ENCODE measurements at places on chromosomes 5 and 9. TPM values are rescaled to one million over a fixed set of nuclear protein-coding genes. Genes with fewer than 3 reads are reported as not detected.

The RXFP3 gene
- total RNA-seq: not detected

The MAN2A1 gene
- total RNA-seq: 124 TPM

The FOXI1 gene
- total RNA-seq: not detected

The RANBP17 gene
- 18.2 TPM for total RNA-seq

The TRIM7 gene
- total RNA-seq: 0.69 TPM

The AFAP1L1 gene
- total RNA-seq: 3.4 TPM

The ADAMTS16 gene
- total RNA-seq: 3.9 TPM

The FAM78A gene
- 0.74 TPM for total RNA-seq

The HTR4 gene
- not detected for total RNA-seq

The SPATA31A3 gene
- total RNA-seq: not detected

The PCDHGA9 gene
- 4.5 TPM for total RNA-seq

The HAPLN1 gene
- 24.8 TPM for total RNA-seq

The TAF11L5 gene
- total RNA-seq: not detected

The HCN1 gene
- total RNA-seq: not detected

The SLC6A3 gene
- total RNA-seq: not detected

The EPB41L4A gene
- total RNA-seq: 3.2 TPM

The CDX1 gene
- not detected for total RNA-seq

The RXRA gene
- total RNA-seq: 12.4 TPM

The ORM1 gene
- not detected for total RNA-seq

The XRCC4 gene
- 73.0 TPM for total RNA-seq

The DNAI1 gene
- not detected for total RNA-seq

The GTF3C5 gene
- total RNA-seq: 30.1 TPM

The EPB41L4B gene
- total RNA-seq: not detected

The STK32A gene
- total RNA-seq: 3.0 TPM

The PTPRD gene
- total RNA-seq: 34.7 TPM

The WNT8A gene
- not detected for total RNA-seq

The CENPH gene
- 3.6 TPM for total RNA-seq

The KLHL9 gene
- total RNA-seq: 38.0 TPM

The SLC45A2 gene
- total RNA-seq: not detected

The COL15A1 gene
- 49.9 TPM for total RNA-seq

The WDR38 gene
- total RNA-seq: not detected

The FAM120A gene
- total RNA-seq: 87.3 TPM

The ACTBL2 gene
- 0.89 TPM for total RNA-seq

The NIPSNAP3A gene
- total RNA-seq: 42.2 TPM

The GPR150 gene
- total RNA-seq: under 0.01 TPM

The STPG3 gene
- total RNA-seq: not detected

The TEX48 gene
- not detected for total RNA-seq

The MARCOL gene
- not detected for total RNA-seq

The MEGF10 gene
- total RNA-seq: 0.14 TPM

The SPATA31E1 gene
- total RNA-seq: not detected

The PDE6A gene
- not detected for total RNA-seq

The FGF1 gene
- 3.3 TPM for total RNA-seq

The KIF12 gene
- not detected for total RNA-seq

The TTC23L gene
- total RNA-seq: 0.30 TPM

The GABRA6 gene
- not detected for total RNA-seq

The RELL2 gene
- total RNA-seq: 3.9 TPM

The CCDC192 gene
- not detected for total RNA-seq

The ANKRD55 gene
- under 0.01 TPM for total RNA-seq

The FPGS gene
- 78.1 TPM for total RNA-seq

The UGT3A1 gene
- total RNA-seq: not detected

The PDGFRB gene
- total RNA-seq: 69.6 TPM

The PGM5 gene
- total RNA-seq: 3.0 TPM

The SPINK7 gene
- not detected for total RNA-seq

The EGFLAM gene
- total RNA-seq: 1.3 TPM

The ENHO gene
- total RNA-seq: not detected
